ENCODE measurements at places on chromosomes 3 and 15. TPM values are rescaled to one million over a fixed set of nuclear protein-coding genes. Genes with fewer than 3 reads are reported as not detected.

The ULK3 gene
- polyA plus RNA-seq, result 54.5 TPM

The ZNF770 gene
- polyA plus RNA-seq, result 8.2 TPM

The TIPARP gene
- polyA plus RNA-seq, result 20.8 TPM

The SLC38A3 gene
- 0.08 TPM for polyA plus RNA-seq

The DPP8 gene
- 7.6 TPM for polyA plus RNA-seq

The SMCO1 gene
- not detected for polyA plus RNA-seq

The ZIC4 gene
- polyA plus RNA-seq, result not detected

The LRRC15 gene
- polyA plus RNA-seq, result 0.07 TPM

The CTXN2 gene
- polyA plus RNA-seq, result not detected

The NOX5 gene
- 0.08 TPM for polyA plus RNA-seq

The REC114 gene
- not detected for polyA plus RNA-seq

The MESP2 gene
- polyA plus RNA-seq, result 0.71 TPM

The GCNT3 gene
- 0.85 TPM for polyA plus RNA-seq

The DNAH12 gene
- 3.3 TPM for polyA plus RNA-seq

The SLC22A13 gene
- polyA plus RNA-seq, result 0.20 TPM

The SCAANT1 gene
- polyA plus RNA-seq, result not detected

The CAV3 gene
- polyA plus RNA-seq, result 0.06 TPM

The DPPA2 gene
- not detected for polyA plus RNA-seq

The KNG1 gene
- 0.07 TPM for polyA plus RNA-seq

The MRPS11 gene
- 43.4 TPM for polyA plus RNA-seq

The CMC1 gene
- polyA plus RNA-seq, result 32.7 TPM

The ARHGAP31 gene
- 11.6 TPM for polyA plus RNA-seq

The P2RY14 gene
- 2.1 TPM for polyA plus RNA-seq

The YEATS2 gene
- 9.6 TPM for polyA plus RNA-seq

The APBA2 gene
- polyA plus RNA-seq, result 3.7 TPM

The EFCAB12 gene
- 2.7 TPM for polyA plus RNA-seq

The C3orf85 gene
- polyA plus RNA-seq, result not detected

The SAMD7 gene
- polyA plus RNA-seq, result not detected

The COL6A5 gene
- polyA plus RNA-seq, result 1.5 TPM

The TLR9 gene
- 0.37 TPM for polyA plus RNA-seq

The TIGIT gene
- polyA plus RNA-seq, result 1.1 TPM

The CFAP91 gene
- 3.6 TPM for polyA plus RNA-seq

The PCSK6 gene
- 4.6 TPM for polyA plus RNA-seq

The ANO10 gene
- 20.2 TPM for polyA plus RNA-seq

The C3orf20 gene
- 0.03 TPM for polyA plus RNA-seq

The RAB27A gene
- polyA plus RNA-seq, result 24.4 TPM

The LARP6 gene
- 8.7 TPM for polyA plus RNA-seq

The KBTBD13 gene
- polyA plus RNA-seq, result 0.04 TPM

The NEIL1 gene
- 13.8 TPM for polyA plus RNA-seq

Measured in lung (tissue), 17 donors.